ENCODE measurements at places on chromosomes 11 and 22.

DNA sequence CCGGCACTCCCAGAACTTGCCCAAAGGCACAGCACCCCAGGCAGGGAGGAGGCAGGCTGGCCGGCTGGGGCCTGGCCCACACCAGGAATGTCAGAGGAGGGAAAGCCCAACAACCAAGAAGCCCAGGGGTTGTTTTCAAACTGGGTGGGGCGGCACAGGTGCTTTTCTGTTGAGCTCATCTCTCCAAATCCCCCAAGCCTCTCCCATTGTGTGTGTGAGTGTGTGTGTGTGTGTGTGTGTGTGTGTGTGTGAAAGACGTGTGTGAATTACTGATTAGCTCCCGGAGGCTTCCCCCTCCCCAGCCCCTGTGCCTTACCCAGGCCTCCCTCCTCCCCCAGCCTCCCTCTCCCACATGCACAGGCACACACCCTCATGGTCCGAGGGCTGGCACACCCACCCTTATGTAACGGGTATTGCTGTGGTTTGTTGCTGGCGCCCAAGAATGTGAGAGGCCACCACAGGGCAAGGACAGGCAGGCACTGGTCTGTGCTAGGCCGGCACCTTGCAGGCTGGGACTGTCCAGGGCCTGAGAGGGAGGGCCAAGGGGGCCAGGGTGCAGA lies 15.9 kb downstream of the TRIM29 start:
- DNase-seq = no peak

- DNase-seq = no peak
Observed at GRCh38 chr22:29194184-29194583, 11.5 kb upstream of the EMID1 start.

DNA sequence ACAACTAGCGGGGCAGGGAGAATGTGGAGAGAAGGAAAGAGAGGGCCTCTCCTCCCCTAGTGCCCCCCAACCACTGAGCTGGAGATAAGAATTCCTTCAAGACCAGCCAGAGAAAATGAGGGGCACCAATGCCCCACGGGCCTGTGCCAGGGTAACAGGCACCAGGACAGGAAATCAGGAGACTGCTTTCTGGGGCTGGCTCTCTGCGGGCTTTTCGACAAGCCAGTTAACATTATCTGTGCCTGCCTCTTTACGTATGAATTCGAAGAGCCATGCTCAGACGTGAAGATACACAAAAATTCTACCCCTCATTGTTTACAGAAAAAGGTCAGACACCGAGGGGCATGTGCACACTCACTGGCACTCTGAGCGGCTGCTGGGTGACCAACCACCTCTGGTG lies 52.1 kb downstream of the MYH9 start:
- no peak for DNase-seq

DNA sequence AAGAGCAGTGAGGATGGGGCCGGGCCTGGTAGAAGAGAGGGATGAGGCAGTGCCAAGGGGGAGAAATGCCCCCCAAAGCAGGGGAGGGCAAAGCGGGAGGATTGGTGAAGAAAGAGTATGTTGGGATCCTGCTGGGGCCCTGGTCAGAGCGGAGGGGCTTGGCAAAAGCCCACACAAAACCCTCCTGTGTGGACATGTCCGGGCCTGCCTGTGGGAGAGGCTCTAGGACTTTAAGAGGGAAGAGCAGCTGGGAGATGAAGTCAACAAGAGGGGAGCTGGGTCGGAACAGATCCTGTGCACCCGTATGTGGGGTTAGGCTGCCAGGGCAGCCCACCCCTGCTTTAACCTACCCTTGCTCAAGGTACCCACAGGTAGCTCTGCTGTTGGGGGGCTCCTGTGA lies 25.8 kb downstream of the ART5 start:
- DNase-seq = no peak

DNA sequence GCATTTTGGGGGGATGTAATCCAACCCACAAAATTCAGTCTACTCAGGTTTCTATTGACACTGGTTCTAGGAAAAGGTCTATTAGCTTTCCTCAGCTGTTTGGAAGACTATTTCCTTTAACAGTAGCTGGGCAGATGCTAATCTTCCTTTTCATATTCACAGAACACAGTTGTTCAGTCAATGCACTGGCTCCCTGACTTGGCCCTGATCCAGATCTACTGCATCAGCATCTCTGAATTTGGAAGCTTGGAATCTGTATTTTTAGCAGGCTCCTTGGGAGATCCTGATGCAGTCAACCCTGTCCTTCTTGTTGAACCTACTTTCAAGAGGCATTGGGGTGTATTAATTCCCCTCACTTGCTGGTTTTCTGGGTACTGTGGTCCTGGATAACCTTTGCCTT lies 6.3 kb downstream of the HTATIP2 start:
- peak; percentile 34 for DNase-seq

DNA sequence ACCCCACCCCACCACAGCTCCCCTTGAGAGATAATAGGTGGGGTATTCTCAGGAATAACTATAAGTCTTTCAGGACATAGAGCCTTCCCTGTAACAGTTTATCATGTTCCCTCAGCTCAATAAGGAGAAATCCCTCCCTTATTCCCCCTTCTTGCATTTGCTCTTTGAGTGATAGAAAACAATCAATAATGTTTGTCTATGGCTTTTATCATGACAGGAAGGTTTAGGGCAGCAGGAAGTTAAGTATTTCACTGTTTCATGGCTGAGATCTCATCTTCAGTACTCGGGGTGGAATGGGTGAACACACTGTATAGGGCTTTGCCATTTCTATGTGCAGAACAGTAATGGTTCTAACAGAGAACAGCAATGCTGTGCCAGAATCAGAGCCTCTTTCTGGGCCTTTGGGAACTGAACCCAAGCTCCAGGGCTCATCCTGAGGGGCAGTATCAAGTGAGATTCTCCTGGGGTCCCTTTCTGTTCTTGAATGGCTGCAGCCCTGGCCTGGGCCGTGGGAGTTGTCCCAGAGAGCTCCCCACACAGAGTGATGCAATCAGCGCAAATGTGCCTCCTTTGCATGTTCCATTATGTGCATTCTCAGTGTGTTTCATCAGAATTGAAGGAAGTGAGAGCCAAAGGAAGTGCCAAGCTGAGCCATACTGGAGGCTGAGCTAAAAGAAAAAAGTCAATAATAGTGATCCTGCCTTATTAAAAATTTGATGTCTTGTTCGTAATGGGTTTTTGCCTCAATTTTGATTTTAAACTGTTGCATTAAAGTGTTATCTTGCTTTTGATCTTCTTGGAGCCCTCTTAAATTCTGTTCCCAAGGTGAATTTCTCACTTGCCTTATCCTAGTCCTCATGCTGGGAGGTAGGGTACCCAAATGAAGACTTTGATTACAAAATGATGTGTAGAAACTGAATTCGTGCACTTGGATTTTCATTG lies 2.9 kb upstream of the CYP2R1 start:
- peak; percentile 46 for DNase-seq

GRCh38 chr22:31615491-31615860 lies 46.5 kb downstream of the PISD start:
- no peak for DNase-seq

DNA sequence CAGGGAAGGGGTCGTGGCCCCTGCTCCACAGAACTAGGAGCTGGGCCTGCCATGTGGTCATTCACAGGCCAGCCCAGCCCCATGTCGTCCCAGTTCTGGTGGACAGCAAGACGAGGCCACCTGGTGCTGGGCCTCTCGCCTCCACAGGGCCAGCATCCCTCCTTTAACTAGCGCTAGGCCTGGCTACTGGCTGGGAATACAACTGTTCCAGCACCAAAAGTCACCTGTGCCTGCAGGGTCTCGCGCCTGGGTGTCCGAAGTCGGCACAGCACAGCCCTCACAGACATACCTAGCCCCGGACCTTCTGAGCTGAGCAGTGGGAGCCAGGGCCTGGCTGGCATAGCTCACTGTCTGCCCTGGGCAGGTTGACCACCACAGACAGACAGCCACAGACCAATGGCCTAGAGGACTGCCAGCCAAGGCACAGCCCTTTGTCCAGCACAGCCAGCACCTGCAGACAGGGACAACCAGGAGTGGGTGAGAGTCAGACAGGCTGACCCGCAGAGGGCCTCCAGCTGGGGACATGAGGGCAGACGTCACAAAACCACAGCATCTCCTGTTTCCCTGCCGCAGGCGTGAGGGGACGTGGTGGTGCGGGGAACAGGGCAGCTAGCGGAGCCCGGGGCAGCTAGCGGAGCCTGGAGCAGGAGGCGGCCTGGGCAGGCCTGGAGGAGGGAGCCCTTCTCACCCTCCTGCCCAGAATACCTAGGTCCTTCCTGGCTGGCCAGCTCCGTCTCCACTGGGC lies 27.2 kb upstream of the TH start:
- DNase-seq = no peak

DNA sequence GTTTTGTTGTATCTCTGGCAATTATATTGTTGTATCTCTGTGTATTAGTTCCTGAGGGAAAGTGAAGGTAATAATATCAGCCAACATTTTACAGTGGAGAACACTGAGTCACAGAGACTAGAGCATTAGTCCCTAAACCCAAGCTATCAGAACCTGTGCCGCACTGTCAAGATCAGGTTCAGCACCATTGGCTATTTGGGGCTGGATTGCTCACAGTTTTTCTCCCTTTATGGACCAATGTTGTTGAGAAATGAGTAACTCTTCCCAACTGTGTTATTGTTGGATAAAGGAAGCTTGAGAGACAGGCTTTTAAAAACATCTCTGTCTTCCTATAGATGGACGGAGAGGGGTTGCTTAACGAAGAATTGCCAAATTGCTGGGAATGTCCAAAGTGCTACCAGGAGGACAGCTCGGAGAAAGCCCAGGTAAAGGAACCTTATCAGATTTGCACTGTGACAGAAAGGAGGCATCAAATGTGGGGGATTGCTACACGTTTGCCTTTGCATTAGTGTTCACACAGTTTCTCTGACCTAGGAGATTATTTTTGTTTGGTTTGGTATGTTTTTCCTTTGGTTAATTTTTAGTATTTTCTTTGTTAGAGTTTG lies 18.2 kb upstream of the GRK2 start:
- no peak for DNase-seq

- no peak for DNase-seq
Observed at GRCh38 chr22:23533771-23534191, 46.3 kb downstream of the IGLL1 start.

DNA sequence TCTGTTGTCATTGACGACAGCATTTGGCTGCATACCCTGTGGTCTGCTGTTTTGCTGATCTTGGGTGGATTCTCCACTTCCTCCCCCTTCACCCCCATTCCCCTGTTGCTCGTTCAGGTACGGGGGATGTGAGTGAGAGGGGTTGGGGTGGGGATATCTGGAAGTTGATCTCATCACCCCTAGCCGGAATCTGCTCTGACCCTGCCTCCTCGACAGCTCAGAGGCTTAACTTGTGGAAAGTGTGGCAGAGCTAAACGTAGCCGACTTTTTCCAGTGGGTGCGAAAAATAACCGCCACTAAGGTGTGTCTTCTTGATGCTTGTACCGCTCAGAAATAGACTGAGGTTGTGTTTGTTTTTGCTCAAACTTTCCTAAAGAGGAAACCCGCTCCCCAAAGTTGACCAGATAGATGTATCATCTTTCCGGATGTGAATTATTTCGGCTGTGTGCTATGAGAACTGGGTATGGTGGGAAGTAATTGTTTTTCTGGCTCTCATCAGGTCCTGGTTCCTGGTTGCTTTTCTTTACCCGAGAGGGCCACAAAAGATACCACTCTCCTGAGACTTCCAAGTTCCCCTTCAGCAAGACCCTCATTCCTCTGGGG lies 6.6 kb downstream of the ZBTB16 start:
- DNase-seq = no peak

DNA sequence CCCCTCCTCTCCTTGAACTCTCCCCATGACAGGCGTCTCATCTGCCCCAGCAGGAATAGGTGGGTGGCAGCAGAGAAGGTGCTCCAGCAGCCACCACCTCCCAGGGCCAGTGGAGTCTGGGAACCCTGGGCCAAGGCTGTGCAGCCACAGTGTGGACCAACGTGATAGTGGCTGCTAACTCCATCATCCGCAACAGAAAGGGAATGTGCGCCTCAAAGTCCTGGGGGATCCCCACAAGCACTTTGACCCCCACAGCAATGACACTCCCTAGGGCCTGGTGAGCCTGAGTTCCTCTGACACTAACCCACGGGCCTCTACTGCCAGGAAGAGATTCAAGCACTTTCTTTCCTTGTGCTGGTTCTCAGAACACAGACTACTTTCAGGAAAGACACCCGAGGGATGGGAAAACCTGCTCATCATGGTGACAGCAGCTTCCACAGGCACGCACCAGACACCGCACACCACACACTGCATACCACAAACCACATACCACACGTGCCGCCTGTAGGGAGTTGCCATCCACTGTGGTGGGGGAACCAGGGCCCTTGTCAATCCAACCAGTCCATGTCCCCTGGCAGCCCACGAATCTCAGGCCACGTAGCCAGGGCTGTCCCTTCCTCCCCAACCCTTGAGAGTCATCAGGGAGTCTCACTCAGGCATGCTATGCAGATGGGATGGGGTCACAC lies 3.4 kb upstream of the SLC25A1 start:
- DNase-seq = peak; percentile 37

DNA sequence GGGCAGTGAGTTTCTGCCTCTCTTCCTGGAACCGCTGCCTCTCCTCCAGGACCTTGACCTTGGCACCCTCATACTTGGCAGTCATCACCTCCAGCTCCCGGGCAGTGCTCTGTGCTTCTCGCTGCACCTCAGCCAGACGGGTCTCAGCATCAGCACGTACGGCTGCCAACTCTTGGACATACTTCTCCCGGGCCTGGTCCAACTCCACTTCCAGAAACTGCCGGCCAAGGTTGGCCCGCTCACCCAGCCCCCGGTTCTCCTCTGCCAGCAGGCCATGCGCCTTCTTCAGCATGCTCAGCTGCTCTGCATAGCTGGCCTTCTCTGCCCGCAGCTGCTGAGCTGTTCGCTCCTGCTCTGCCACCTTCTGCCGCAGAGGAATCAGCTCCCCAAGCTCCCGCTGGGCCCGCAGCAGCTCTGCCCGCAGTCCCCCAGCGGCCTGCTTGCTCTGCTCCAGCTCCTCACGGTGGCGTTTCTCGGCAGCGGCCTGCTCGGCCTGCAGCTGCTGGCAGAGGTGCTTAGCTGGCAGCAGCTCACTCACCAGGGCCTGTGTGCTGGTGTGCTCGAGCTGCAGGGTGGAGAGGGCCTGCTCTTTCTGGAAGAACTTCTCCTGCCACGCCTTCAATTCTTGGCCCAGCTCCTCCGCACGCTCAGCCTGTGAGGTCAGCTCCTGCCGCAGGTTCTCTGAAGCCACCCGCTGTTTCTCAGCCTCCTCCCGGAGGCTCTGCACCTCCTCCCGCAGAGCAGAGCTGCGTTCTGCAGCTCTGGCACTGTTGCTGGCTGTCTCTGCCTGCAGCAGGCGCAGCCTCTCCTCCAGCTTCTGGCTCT lies 14.4 kb downstream of the IL18BP start:
- DNase-seq = peak; percentile 63

DNA sequence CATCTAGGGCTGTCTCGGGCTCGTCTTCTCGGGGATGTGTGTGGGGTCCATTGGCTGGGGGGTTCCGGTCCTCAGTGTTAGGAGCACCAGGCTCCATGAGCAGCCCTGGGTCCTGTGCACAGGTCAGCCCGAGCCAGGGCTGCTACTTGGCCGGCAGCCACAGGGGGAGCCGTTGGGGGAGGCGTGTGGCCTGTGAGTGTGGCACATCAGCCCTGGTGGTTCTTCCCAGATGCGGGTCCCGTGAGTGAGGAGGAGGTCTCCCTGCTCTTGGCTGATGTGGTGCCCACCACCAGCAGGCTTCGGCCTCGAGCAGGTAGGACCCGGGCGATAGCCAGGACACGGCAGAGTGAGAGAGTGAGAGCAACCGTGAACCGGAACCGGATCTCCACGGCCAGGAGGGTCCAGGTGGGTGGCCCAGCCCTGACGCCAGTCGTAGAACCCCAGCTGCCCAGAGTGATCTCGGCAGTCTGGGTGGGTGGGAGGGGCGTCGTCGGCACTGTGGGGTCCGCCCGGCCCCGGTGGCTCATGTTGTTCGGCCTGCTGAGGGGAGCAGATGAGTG lies 18.5 kb downstream of the IRF7 start:
- DNase-seq = no peak

Measured in EH (cell line).